Cortex of kidney (tissue), 1 donor: ENCODE measurements at places on chromosomes 13 and 19.

GRCh38 chr13:79802389-79803085 lies 321.6 kb downstream of the NDFIP2 start:
- no peak for DNase-seq

DNA sequence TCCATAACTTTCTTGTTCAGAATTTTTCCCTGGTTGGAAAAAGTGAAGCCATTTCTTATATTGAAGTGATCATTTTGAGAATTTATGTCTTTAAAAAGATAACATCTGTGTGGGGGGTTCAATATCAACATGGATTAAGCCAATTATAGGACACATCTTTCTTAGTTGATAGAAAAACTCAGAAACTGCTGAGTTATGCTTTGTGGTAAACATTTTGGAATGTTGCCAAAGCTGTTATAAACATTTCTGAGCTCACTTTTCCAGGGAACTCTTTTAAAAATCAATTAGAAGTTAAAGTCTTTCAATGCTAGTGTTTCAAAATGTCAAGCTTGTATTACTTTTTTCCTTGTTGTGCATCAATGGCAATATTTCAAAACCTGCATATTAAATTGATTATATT lies 248.8 kb downstream of the DACH1 start:
- no peak for DNase-seq

DNA sequence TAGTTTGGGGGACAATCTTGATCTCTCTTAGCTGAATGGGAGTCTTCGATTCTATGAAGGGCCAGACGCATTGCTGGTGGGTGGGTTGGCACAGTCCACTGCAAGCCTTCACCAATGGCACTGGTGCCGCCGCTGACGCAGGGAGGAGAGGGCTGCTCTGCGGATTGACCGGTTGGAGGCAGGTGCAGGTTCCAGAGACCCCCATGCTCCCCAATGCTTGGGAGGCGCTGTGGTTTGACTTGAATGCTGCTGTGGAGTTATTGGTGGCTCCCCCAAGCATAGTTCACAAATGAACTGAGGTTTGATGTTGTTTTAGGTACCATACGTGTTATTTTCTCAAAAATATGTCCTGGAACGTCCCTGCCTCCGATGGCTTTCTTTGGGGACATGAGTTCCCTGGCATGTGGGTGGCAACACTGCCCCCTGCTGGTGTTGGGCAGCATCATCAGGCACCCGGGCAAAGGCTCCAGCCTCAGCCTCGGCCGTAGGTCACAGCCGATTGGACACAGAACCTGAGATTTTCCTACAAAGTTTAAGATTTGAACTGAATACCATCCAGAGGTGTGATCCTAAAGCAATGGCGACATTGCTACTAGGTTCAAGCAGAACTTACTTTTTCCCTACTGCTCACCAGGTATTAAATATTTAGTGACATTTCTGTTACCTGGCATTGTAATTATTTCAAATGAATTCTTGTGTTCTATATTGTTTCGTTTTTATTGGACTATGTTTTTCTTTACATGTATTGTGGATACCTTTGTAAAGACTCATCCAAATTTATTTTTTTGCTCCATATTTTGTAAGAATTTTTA lies 95.5 kb downstream of the ANKRD10 start:
- no peak for DNase-seq

- no peak for DNase-seq
Observed at GRCh38 chr19:2534423-2535013, 58.6 kb downstream of the GADD45B start.

GRCh38 chr19:42473686-42474085 lies 30.9 kb upstream of the CXCL17 start:
- DNase-seq, result no peak

- no peak for DNase-seq
Observed at GRCh38 chr13:73433890-73434289, 375.1 kb downstream of the KLF5 start.

DNA sequence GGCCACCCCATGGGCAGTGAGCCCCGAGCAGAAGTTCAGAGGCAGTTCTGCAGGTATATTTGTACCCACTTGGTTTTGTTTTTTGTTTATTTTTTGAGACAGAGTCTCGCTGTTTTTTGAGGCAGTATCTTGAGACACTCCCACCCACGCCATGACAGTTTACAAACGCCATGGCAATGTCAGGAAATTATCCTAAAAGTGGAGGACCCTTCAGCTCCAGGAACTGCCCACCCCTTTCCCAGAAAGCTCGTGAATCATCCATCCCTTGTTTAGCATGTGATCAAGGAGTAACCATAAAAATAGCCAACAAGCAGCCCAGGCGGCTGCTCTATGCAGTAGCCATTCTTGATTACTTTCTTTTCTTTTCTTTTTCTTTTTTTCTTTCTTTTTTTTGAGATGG lies 41.0 kb downstream of the CELF5 start:
- DNase-seq, result no peak

GRCh38 chr19:17467471-17468301 lies 2.6 kb upstream of the SLC27A1 start:
- no peak for DNase-seq

- no peak for DNase-seq
Observed at GRCh38 chr13:59478908-59479307, 684.8 kb downstream of the DIAPH3 start.

DNA sequence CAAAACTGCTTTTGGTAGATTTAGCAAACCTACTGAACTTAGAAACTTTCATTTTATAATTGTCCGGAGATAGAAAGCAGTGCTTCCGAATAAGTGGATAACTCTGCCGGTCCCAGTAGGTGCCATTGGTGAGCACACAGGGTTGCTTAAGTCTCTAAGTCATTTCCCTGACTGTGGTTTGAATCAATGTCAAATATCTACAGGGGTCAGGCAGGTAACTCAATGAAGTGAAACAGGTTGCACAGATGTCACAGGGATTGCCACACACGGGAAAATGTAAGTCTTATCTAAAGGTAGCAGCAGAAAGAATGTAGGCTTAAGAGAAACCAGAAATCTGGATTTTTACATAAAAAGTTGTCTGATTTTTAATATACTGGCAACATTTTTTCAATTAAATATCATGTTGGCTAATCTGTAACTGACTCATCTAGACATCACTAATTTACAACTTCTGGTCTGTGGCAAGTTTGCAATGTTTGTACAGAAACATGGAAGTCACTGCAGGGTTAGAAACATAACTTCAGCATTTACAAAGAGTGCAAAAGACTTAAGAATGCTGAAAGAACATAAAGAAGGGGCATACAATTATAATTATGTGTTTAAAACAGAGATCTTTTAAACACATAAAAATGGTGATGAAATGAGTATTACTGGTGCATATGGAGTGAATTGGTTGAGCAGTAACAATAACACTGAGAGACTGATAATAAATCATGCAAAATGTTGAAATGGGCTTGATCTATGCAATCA lies 14.3 kb upstream of the LRRC63 start:
- no peak for DNase-seq

DNA sequence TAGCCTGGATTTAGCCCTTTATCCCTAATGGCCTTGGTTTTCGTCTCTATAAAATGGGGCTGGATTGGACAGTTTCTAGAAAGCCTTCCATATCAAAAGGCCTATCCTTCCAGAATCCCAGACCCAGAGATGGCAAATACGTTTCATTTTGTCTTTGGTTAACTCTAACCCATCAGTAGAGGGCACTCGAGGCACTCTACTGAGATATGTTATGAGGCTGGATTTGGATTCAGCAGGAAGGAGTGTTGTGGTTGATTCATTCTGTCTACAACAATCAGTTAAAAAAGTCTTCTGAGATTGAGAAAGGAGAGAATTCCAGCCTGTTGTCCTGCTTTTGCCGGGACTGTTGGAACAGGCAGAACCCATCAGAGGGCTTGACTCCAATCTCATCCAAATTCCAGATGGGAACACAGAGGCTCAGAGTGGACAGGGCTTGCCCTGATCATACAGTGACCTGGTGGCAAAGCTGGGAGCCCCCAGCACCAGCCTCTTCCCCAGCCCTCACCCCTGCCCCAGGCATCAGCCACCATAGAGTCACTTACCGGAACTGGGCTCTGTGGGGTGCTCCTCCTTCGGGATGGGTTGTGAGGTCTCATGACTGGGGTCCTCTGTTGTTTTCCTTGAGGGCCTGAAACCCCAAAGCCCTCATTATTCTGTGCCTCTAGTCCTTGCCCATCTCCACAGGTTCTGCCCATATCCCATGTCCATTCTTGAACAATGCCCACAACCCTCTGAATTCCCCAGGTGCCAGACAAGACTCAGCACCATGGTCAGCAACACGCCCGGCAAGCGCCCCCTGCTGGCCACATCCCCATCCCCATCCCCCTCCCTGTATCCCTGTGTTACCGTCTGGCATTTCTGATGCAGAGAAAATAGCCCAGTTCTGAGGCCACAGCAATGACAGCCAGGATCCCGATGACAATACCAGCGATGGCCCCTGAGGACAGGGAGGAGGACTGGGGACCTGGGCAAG lies 12.3 kb upstream of the ZNF180 start:
- DNase-seq, result no peak

DNA sequence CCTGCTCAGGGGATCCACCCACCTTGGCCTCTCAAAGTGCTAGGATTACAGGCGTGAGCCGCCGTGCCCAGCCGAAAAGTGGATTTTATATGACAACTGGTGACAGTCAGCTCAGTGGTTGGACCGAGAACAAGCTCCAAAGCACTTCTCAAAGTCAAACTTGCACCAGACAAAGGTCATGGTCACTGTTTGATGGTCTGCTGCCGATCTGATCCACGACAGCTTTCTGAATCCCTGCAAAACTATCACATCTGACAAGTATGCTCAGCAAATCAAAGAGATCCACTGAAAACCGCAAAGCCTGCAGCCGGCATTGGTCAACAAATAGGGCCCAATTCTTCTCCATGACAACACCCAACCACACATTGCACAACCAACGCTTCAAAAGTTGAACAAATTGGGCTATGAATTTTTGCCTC lies 21.6 kb upstream of the NAA16 start:
- DNase-seq, result no peak

DNA sequence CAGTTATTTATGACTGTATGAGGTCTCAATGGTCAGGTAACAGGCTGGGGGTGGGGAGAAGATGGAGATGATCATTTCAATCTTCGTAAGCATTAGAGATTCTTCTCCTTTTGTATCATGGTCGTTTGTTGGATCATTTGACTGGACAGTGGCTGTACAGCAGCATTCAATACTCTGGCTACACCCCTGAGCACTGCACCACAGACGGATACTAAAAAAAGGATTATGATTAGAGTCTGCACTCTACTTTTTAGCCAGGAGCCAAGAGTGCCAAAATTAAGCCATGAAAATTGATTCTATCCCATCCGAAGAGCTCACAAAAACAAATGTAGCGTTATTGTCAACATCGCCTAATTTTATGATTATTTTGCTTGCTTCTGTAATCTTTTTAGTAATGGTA lies 41.9 kb downstream of the CDK8 start:
- no peak for DNase-seq

- DNase-seq, result no peak
Observed at GRCh38 chr19:40578442-40578908, 1.8 kb downstream of the SHKBP1 start.

DNA sequence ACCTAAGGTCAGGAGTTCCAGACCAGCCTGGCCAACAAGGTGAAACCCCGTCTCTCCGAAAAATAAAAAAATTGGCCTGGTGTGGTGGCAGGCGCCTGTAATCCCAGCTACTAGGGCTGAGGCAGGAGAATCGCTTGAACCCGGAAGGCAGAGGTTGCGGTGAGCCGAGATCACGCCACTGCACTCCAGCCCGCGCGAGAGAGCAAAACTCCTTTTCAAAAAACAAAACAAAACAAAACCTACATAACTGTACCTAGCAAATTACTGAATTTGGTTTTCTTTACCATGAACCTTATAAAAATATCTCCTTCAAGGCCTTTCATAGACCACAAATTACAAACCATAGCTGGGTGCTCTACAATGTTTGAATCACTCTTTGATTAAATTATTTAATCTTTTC lies 760 bp downstream of the ZNF91 start:
- DNase-seq, result no peak

DNA sequence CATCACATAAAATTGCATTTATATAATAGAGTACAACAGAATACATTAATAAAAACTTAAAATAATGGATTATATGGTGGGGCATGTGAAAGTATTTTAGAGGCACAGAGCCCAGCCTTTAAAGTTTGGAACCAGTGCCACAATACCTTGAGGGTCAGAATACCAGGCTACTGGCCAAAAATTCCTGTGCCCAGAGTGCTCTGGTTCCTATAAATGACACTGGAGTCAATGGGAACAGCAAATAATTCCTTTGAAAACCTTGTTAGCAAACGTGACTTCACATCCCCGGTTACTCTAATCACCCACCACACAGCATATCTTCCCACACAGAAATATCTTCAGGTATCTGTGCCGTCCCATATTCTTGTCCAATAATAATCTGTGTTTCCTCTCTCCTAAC lies 1242.6 kb downstream of the DIAPH3 start:
- no peak for DNase-seq

DNA sequence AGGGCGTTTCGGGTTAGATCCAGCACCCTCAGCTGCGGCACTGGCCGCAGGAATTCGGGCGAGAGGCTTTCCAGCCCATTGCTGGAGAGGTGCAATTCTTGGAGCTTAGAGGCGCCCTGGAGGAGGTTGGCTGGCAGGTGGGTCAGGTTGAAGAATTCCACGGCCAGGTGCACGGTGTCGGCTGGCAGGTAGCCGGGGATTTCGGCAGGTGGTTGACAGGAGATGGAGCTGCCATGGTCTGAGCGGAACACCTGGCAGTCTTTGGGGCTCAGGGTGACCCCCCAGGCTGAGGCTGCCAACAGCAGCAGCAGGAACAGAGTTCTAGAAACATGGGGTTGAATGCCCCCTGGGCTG lies 1.3 kb downstream of the LRG1 start:
- no peak for DNase-seq
